ENCODE measurements at places on chromosomes 2 and 18.

DNA sequence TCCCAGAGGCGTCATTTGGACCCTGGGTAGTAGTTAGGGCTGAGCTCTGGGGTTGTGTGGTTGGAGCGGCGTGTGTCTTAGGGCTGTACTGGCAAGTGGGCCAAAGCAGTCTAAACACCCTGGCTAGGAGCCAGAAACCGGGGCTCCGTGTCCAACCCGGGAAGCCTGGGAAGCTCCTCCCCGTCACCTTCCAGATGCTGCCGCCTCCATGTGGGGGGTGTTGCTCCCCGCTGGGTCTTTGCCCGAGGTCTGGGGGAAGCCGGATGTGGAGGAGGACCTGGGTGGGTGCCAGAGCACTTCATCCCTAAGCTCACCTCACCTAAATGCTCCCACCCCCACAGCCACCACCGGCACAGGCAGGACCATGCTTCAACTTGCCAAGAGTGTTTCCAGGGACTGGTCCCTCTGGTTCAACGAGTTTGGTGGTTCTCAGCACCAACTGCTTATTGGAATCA, 25.4 kb downstream of the TET3 start:
- DNase-seq, result no peak

DNA sequence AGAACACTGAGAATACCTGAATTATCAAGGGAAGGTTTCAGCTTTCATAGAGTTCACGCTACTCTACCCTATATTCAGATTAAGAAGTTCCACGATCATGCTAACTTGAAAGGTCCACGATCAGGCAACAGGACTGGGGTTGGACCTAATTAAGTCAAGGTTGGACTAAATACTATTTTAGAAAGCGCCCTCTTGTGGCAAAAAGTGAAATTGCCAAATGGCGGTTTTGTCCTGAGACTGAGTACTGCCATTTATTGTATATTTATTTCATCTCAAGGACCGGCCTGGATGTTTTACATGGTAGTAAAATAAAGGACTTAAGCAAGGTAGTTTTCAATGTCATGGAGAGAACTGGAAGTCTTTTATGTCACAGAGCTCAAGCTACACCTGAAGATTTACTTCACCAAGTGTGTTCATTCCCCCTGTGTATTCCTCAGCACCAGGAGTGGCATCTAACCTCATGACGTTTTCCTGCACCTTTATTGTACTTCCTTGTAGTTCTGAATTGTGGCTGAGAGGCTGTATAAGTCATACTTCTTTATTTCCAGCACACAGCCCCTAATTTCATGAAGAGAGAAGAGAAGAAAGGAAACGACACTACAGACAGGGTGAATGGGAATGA, 56.8 kb downstream of the SRD5A2 start:
- peak; percentile 47 for DNase-seq

GRCh38 chr18:33803636-33804035, 225.6 kb downstream of the ASXL3 start:
- DNase-seq, result no peak

DNA sequence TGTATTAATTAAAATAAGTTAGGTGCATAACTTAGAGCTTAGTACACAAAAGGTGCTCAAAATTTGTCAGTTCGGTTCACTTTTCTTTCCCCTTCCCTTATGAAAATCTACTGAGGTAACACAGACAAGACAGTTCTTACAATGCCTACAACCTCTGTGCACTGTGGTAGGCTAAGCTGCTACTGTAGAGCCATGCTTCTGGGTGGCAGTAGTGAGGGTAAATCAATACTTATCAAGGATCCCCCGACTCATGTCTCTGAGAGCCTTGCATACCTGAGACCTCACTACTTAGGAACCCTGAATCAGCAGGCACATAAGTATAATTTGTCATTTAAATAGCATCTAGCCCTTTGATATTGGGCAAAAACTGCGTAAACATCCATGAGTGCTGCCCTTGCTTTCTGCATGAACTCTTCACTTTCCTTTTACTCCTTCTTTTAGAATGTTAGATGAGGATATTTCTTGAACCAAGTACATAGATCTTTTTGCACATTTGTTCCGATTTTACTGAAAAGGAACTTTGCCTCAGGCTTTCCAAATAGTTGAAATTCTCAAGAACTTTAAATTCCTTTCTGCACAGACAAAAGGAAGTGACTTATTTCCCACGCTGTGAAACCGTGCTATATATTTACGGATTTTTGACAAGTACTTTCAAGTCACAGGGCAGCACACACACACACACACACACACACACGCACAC, 234.4 kb downstream of the TRIB2 start:
- no peak for DNase-seq

DNA sequence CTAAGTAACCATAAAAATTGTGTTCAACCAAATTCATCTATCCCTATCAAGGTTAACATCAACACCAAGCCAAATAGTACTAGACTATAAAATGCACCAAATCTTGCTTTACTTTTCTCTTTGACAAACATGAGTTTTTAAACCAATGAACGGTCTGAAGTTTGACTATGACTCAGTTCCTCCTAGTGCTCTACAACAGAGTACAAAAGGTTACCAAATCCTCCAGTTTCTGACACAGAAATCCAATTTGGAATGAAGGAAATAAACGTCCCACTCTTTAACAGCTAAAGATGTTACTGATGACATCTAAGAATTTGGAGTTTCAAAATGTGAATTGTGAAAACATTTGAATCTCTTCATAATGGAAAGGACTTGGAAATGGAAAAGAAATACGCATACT, 11.8 kb upstream of the ACVR1 start:
- no peak for DNase-seq

DNA sequence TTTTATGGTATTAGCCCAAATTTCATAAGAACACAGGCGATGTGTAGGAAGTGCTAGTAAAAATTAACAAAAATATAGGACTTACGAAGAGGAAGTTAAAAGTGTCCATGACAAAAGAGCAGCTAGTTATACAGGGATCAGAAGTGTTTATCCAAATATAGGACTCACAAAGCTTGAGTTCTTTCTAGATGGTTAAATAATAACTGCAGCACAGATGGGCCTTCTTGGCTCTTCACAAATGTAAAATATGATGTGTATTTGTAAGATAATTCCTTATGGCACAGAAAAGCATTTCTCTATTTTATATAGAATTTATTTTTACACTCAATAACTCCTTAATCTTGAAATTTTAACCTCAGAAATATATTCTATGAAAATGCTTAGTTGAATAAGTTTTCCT, 100.9 kb upstream of the SPHKAP start:
- no peak for DNase-seq

GRCh38 chr2:160253440-160254188, 53.5 kb upstream of the ITGB6 start:
- no peak for DNase-seq
